ENCODE measurements at places on chromosomes 7 and 10.

GRCh38 chr7:96388620-96389383 lies 66.9 kb upstream of the SLC25A13 start:
- no peak for DNase-seq

DNA sequence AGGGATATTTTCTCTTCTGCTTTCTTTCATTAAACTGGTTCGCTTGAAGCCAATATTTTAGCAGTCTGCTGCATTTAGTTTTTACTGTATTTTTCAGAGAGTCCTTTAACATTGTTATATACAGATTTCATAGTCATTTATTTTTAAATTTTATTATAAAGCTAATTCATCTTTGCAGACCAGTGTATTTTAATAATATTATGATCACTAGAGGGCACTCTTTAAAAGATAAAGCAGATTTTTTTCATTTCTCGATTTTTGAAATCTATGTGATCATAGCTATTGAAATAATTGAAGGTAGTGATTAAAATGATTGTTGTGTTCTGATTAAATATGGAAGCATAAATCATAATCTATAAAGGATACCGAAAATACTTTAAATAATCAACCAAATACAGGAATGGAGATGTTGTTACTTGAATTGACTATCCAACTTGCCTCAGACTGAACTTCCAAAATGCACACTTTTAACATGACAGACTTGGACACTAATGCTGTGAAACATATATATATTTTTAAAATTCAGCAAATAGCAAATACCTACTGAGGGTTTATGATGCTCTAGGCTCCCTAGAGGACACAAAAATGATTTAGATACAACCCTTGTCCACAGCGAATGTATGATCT lies 35.2 kb downstream of the ST7 start:
- DNase-seq = no peak

DNA sequence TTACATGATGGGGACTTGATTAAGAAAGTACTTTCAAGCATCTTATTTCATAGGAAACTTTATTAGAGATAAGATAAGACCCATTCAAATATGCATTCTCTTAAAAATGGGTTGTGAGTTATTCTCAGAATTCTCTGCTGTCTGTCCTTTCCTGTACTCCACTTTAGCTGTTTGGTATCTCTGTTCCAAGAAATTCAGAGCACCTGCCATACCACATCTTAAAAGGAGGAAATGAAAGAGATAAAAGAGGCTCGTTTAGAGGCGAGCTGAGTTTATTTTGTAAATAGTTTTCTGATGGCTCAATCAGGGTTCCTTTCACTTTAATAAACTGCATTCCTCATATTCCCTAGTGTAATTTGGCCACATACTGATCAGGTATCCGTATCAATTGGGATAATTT lies 87.2 kb downstream of the MDFIC start:
- DNase-seq = no peak

DNA sequence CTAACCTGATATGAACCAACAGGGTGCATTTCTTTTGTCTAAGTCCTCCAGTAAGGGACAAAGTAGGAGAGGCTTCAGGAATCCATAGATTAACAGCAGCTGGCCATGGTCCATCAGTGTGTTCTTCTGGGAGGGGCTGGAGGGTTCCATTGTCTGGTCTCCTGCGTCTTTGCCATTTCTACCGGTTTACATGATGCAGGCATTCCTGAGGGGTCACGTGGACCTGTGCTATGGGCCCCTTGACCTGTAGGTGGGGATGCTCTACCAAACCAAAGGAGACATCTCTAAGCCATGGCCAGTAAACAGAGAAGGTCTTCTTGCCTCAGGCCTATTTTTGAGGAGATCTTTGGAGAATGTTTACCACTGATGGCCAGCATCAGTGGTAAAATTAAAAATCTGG lies 28.7 kb upstream of the HABP2 start:
- DNase-seq = no peak

DNA sequence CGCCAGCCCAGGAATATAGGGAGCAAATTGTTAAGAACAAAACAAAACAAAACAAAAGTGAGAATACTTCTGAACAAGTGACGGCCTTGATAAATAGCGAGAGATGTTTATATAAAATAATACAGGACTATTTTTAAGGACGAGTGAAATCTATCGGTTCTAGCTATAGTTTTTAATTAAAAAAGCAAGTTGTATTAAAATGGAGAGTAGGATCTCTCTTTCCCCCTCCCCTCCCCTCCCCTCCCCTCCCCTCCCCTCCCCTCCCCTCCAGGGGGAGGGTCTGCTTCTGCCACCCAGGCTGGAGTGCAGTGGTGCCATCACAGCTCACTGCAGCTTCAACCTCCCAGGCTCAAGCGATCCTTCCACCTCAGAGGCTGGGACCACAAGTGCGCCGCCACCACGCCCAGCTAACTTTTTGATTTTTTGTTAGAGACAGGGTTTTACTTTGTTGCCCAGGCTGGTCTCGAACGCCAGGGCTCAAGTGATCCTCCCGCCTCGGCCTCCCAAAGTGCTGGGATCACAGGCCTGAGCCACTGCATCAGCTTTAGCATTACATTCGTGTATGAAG lies 440 bp upstream of the TCAF1 start:
- no peak for DNase-seq

DNA sequence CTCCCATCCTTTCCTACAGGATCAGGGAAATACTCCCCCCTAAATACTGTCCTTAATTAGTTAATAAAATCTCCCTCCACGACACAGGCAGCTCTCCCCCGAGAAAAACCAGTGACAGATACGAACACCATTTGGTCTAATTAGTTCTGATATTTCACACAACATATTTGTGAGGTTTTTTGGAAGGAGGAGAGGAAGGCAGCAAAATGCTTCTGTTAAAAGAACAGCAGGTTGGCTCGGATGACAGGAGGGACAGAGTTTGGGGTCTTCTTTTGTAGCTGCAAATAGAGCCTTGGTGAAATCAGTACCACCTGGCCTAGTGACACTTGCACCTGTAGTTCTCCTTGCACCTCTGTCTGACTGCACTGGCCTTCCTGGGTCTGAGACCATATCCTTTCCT lies 507.0 kb downstream of the PLXNA4 start:
- DNase-seq = no peak

DNA sequence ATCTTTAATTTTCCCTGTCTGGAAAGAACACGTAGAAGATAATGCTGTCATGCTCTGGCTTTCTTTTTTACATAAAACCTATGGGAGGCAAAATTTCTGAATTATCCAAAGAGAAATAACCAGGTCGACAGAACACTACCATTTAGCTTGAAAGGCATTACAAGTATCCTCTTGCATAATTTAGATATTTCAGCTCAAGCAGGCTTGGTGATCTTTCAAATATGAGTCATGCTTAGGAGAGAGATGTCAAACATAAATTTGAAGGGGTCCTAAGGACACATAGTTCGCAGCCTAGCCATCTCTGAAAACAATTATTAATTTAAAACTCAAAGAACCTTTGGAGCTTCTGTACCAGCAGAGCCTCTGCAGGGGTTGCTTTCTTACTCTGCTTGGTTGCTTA lies 100.9 kb downstream of the FAS start:
- no peak for DNase-seq

DNA sequence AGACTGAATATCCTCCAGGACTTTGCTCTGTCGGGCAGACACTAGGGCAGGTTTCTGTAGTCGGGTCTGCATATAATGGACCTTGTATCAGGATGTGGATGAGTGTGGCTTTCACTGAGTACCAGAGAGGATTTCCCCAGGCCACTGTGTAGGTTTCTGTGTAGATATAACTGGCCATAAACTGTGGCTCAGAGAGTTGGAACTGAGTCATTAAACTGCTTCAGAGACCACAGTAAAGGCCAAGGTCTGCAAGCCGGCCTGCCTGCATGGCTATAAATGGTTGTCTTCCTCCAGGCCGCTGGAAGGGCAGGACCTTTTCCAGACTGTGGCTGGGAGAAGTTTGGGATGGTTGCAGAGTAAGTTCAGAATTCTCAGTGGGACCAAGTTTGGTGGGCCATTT lies 16.9 kb downstream of the ZNF92 start:
- DNase-seq = no peak

DNA sequence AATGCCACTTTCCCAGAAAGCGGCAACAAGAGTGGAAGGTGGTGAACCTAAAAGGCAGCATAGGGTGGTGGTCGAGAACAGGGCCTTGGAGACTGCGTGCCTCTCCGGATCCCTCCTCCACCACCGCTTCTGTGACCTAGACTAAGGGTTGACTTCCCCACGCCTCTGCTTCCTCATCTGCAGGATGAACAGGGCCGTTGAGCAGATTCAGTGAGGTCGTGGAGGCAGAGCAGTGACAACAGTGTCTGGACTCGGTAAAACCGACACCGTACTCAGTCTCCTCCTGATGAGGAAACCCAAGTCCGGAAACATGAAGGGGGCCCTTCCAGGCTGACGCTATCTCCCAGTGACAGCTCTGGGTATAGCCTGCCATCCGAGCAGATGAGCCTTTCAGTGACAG lies 162.6 kb downstream of the CELF2 start:
- DNase-seq = peak; percentile 89

DNA sequence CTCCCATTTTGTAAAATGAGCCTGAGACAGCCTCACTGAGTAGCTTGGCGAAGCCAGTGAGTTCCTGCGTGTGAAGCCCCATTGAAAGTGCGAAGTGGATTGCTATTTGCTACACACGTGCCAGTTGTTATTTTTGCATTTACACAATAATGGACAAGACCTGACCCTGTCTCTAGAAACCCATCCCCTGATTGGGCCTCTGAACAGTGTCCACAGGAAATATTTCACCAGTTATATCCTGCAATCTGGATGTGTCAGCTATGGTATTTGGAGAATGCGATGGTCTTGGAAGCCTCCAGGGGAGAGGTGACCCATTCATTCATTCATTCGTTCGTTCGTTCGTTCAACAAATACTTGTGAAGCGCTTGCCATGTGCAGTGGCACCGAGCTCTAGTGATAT lies 37.1 kb downstream of the COL13A1 start:
- no peak for DNase-seq

GRCh38 chr7:73891178-73891885 lies 30.4 kb downstream of the TMEM270 start:
- no peak for DNase-seq

DNA sequence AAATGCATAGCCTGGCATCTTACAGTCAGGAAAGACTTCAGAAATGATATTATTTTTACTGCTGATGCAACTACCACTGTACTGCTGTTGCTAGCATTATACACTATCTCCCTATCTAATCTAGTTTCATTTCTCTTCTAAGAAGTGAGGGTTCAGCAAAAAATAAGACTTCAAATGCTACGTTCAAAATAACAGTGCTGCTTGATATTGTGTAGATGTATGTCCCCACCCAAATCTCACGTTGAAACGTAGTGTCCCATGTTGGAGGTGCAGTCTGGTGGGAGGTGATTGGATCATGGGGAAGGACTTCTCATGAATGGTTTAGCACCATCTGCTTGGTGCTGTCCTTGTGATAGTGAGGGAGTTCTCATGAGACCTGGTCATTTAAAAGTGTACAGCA lies 129.4 kb downstream of the ANK3 start:
- no peak for DNase-seq

DNA sequence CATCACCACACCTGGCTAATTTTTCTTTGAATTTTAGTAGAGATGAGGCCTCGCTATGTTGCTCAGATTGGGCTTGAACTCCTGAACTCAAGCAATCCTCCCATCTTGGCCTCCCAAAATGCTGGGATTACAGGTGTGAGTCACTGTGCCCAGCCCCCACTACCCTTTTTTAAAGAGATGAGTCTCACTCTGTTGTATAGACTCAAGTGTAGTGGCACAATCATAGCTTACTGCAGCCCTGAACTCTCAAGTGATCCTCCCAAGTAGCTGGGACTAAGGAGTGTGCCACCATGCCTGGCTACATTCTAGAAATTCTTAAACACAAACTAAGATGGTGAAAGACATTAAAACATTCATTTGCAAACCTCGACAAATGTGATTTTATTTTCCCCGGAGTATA lies 12.6 kb downstream of the SYPL1 start:
- DNase-seq = no peak

DNA sequence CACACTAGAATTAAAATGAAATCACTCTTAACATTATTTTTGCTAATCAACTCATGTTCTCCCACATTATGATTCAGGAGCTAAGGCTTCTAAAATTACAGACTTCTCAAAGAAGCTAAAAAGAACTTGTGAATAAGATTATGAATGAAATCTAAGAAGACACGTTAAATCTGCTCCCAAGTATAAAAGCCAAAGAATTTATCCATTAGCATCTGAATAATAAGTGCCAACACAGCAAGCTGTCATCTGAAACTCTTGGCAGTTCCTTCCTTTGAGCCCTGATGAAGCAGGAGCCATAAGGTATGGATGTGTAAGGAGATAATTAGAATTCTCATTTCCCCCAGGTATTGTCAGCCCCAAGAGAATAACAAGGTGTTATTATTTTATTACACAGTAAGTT lies 50.3 kb downstream of the TPK1 start:
- DNase-seq = no peak

- no peak for DNase-seq
Observed at GRCh38 chr10:28366994-28367393, 64.1 kb upstream of the MPP7 start.

GRCh38 chr7:135291809-135292253 lies 58.2 kb downstream of the STRA8 start:
- DNase-seq = peak; percentile 11

- DNase-seq = no peak
Observed at GRCh38 chr10:63819753-63820329, 298.6 kb downstream of the REEP3 start.

GRCh38 chr10:17062009-17062408 lies 67.6 kb downstream of the CUBN start:
- DNase-seq = no peak

DNA sequence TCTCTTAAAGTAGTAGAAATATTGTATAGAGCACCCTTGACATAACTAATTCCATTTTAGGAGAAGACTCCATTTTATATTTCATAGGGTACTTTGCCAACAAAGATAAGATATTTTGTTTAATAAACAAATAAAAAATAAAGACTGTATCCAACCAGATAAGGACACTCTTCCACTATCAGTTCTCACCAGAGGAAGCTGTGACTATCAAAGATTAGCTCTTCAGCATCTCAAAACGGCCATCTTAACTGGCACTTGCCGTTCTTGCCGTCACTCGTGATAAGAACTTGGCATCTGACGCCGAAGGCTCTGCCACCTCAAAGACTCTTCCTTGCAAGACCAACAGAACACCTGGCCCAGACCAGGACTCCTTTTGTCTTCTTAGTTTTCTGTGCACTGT lies 26.3 kb upstream of the AKR1B1 start:
- no peak for DNase-seq
